Mesenteric fat pad (tissue), 1 donor: ENCODE measurements at places on chromosomes 1 and 21.

DNA sequence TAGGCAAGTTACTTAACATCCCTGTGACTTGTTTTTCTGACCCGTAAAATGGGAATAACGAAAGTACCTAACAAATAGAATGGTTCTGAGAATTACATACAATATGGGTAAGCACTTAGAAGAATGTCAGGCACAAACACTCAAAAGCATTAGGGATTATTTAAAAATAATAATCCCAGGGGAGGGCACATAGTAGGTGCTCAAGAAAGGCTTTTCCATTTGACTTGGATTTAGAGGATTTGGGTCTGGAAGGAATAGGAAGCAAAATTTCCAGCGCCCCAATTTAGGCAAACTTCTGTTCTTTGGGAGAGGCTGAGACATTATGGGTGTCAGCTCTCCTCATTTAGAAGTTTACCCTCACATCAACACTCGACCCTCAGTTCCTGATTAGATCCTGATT lies 115.5 kb downstream of the SYF2 start:
- DNase-seq: no peak

DNA sequence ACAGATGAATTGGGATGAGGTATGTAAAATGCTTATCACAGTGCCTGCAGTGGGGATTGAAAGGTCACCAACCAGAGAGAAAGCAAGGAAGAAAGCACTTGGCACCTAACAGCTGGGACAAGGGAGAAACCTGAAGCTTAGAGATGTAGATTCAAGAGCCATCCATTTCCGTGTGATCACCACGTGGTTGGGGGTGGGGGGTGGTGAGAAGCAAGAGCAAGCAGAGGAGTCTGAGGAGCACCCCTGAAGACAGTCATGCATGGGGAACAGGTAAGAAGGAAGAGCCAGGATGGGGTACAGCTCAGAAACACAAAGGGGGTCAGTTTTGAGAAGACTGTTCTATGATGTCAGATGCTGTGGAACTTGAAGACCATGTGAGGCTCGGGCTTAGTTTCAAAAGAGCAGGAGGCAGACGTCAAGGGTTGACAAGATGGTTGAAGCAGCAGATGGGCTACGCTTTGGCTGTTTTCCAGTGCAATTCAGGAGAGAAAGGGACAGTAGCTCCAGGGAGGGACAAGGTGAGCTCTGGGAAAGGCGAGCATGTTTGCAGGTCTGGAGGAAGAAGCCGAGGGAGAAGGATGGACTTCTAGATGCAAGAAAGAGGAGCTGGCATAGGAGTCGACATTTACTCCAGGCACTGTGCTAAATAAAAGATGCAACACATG lies 17.4 kb downstream of the KANK4 start:
- no peak for DNase-seq

GRCh38 chr1:20411196-20411980 lies 74.6 kb downstream of the CAMK2N1 start:
- DNase-seq: peak; percentile 87

DNA sequence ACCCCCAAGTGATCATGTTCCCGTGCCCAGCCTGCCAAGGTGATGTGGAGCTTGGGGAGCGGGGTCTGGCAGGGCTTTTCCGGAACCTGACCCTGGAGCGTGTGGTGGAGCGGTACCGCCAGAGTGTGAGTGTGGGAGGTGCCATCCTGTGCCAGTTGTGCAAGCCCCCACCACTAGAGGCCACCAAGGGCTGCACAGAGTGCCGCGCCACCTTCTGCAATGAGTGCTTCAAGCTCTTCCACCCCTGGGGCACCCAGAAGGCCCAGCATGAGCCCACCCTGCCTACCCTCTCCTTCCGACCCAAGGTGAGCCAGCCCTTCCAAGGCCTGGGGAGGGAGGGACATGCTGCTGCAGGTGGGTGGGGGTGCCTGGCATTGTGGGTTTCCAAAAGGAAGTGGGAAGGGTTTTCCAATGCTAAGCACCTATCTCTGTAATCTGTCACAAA lies 2.3 kb downstream of the TRIM46 start:
- DNase-seq: peak; percentile 69

GRCh38 chr21:28554660-28555475 lies 437.8 kb downstream of the LTN1 start:
- DNase-seq: no peak

DNA sequence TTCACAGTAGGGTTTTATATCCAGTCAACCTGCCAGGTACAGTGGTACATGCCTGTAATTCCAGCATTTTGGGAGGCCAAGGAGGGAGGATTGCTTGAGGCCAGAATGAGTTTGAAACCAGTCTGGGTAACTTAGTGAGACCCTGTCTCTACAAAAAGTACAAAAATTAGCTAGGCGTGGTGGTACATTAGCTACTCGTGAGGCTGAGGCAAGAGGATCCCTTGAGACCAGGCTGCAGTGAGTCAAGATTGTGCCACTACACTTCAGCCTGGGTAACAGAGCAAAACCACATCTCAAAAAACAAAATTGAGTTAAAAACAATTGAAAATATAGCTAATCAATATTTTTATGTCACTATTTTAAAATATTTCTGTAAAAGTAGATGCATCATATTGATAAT lies 33.2 kb downstream of the DDI2 start:
- no peak for DNase-seq

DNA sequence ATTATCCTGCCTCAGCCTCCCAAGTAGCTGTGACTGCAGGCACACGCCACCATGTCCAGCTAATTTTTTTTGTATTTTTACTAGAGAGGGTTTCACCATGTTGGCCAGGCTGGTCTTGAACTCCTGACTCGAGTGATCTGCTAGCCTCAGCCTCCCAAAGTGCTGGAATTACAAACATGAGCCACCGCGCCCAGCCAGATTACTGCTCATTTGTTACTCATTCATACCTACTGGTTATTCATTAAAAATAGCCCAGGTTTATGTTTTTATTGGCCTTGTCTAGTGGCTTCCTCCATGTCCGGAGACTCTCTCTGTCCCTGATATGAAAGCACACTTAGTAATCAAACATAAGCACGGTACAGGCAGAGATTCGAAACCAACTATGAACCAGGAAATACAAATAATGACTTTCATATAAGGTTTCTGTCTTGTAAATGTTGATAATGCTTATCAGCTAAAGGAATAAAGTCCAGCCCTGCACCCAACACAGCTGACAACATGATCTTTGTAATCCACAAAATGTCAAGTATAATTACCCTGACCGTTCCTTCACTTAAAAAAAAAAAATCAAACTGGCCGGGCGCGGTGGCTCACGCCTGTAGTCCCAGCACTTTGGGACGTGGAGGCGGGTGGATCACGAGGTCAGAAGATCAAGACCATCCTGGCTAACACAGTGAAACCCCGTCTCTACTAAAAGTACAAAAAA lies 50.4 kb upstream of the CXADR start:
- no peak for DNase-seq

GRCh38 chr21:31670070-31670469 lies 10.6 kb downstream of the SOD1 start:
- DNase-seq: no peak

- DNase-seq: peak; percentile 53
Measured at GRCh38 chr1:24155011-24155782, 12.3 kb upstream of the IL22RA1 start.

GRCh38 chr1:46275030-46275337 lies 27.4 kb downstream of the RAD54L start:
- DNase-seq: no peak

DNA sequence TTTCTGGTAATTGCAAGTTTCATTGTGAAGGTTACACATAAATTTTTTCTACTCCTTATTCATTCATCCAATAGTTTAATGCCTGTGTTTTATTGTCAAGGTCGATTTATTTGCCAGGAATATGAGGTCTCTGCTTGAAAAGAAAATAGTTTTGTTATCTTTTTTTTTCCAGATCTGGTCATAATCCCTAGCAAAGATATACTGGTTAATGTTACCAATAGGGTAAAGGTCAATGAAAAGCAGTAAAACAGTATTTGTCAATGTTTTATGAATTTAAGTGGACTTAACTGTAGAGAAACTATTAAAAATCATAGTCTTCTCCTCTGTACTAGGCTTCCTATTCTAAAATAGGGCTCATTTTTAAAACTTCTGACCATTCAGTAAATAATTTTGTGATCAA lies 8.1 kb upstream of the FMO3 start:
- DNase-seq: no peak

- DNase-seq: peak; percentile 92
Measured at GRCh38 chr1:26225033-26225831, 8.8 kb upstream of the CEP85 start.

DNA sequence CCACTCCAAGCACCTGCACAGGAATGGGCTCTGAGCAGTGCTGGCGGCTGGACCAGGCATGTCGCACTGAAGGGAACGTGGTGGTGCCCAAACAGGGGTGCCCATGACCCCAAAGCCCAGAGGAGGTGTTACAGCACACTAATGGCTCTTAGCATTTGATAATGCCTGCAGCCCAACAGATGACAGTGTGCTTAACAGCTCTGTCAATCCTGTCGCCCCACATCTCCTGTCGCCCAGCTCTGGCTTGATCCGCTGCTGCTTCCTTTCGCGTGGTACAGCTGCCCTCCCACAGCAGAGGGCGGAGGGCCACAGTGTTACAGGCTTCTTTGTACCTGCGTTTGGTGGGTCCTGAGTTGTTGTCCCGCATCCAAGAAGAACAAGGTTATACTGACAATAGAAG lies 32.2 kb upstream of the CR1L start:
- no peak for DNase-seq

- no peak for DNase-seq
Measured at GRCh38 chr1:59641836-59642235, 172.9 kb upstream of the HOOK1 start.

GRCh38 chr1:7427605-7428300 lies 343.3 kb upstream of the VAMP3 start:
- DNase-seq: no peak

GRCh38 chr1:30815556-30815955 lies 58.0 kb upstream of the LAPTM5 start:
- no peak for DNase-seq

- no peak for DNase-seq
Measured at GRCh38 chr1:76137746-76138145, 63.2 kb downstream of the ST6GALNAC3 start.

GRCh38 chr1:155977690-155978324 lies 540 bp downstream of the ARHGEF2 start:
- no peak for DNase-seq

- peak; percentile 91 for DNase-seq
Measured at GRCh38 chr1:24705260-24706073, 39.8 kb upstream of the CLIC4 start.

- no peak for DNase-seq
Measured at GRCh38 chr1:17546946-17547670, 7.6 kb downstream of the ARHGEF10L start.

DNA sequence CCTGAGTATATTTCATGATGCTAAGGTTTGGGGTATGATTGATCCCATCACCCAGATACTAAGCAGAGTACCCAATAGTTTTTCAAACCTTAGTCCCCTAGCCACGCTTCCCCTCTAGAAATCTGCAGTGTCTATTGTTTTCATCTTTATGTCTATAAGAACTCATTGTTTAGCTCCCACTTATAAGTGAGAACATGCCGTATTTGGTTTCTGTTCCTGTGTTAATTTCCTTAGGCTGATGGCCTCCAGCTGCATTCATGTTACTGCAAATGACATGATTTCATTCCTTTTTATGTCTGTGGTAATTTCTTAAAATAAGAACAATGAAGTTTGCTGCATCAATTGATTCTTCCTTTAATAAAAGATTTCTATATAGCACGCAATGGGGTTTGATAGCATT lies 301.3 kb downstream of the PLPP3 start:
- no peak for DNase-seq

DNA sequence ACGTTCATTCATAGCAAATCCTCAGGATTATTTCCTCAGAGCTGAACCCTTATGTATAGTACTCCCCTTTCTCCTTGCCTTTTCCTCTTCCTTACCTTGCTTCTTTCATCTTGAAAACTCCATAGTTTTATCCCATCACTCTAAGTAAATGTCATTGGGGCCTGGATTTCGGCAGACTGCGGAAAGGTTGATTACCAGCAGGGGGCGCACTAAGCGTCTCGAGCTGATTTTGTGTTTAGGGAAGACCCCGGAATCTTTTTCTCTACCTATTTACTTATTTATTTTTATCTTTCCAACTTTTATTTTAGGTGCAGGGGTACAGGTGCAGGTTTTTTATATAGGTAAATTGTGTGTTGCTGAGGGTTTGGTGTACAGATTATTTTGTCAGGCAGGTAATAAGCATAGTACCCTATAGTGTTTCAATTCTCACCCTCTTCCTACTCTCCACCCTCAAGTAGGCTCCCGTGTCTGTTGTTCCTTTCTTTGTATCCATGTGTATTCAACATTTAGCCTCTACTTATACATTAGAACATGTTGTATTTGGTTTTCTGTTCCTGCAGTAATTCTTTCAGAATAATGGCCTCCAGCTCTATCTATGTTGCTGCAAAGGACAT lies 11.4 kb upstream of the MTARC1 start:
- DNase-seq: no peak

DNA sequence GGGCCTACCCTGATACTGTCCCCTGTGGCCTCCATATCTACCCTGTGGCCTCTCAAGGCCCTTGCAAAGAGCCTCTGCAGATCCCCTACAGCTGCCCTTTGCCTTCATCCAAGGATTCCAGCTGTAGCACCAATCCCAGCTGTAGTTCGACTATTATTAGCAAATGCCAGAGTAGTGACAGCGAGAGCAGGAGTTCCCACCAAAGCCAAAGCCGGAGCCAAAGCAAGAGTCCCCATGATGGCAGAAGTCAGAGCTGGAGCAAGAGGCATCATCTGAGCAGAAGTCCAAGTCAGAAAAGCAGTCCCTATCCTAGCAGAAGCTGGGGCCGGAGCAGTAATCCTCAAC lies 2.7 kb downstream of the NSUN4 start:
- DNase-seq: no peak

GRCh38 chr1:4880626-4881025 lies 226.2 kb downstream of the AJAP1 start:
- DNase-seq: no peak

- DNase-seq: no peak
Measured at GRCh38 chr1:49906365-49906764, 117.4 kb downstream of the AGBL4 start.

- no peak for DNase-seq
Measured at GRCh38 chr1:22379566-22379965, 72.1 kb upstream of the ZBTB40 start.

- no peak for DNase-seq
Measured at GRCh38 chr1:213041443-213041842, 9.6 kb upstream of the RPS6KC1 start.

DNA sequence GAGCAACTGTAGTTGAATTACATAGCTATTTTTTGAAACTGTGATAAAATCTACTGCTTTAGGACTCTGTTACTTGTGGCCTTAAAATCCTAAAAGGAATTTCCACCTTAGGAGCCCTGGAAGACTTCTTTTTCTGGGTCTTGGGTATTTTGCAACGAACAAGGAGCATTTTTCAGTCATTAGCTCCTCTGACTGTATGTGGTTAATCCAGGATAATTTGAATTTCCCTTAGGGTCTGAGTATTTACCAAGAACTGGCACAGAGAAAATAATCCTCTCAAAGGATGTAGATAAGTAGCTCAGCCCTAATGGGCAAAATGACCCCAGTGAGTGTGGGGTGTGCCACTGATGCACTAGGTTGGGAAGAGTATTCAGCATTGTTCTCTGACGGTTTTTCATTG lies 170.4 kb downstream of the VAV3 start:
- no peak for DNase-seq

- DNase-seq: no peak
Measured at GRCh38 chr1:233375653-233376052, 48.1 kb downstream of the MAP3K21 start.
